ENCODE measurements at places on chromosomes 12 and 14.
A peak's percentile ranks its signal among the peaks of the same experiment; 100 is the strongest.

- DNase-seq: no peak
These were observed 1.4 kb downstream of the MAP3K9 start for GRCh38 chr14:70807898-70808415.

- DNase-seq: peak; percentile 52
These were observed 1.3 kb upstream of the FOXG1 start for GRCh38 chr14:28765169-28765830.

DNA sequence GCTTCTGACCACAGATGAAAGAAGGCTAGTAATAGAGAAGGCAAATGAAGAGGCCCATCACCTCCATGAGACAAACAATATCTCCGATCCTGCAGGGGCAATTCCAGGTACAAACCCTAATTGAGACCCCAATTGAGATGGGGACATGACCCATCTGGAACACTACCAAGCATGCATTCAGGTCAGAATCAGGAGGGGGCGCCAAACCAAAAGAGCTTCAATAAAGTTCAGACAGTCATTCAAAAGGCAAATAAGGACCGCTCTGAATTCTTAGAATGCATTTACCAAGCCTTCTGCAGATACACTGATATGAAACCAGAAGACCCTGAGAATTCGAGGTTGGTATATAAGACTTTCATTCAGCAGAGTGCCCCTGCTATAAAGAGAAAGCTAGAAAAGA lies 10.2 kb upstream of the EDDM3B start:
- DNase-seq: peak; percentile 17

- DNase-seq: peak; percentile 77
These were observed 87.4 kb downstream of the OTOGL start for GRCh38 chr12:80186727-80187217.

DNA sequence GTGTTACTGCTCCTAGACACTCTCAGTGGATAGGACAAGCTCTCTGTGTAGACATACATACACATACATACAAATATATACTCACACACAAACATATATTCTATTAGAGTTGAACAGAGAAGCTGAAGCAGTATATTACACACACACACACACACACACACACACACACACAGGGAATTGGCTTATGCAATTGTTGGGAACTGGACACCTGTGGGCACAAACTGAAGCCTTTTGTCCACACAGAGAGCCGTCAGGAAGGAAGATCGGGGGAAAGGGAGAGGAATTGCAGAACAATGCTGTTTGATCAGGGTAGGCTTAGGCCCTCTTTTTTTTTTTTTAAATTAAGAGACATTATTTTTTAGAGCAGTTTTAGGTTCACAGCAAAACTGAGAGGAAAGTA lies 180.7 kb upstream of the DDHD1 start:
- DNase-seq: no peak

- no peak for DNase-seq
These were observed 29.6 kb downstream of the CRADD start for GRCh38 chr12:93706824-93707223.

DNA sequence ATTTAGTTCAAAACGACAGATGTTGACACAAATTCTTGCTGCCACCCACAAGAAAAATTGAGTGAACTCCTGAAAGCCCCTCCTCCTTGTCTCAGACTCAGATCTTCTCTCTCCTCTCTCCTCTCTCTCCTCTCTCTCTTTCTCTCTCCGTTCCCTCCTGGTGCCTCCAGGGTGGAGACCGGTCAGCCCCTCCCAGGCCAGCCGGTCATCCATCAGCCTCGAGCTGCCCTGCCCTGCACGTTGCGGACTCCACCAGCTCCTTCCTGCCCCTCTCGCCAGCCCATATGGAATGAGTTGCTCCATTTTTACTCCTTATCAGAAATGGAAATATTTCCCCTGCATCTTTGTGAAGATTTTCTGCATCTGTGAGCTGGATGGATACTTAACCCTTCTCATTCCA lies 103.8 kb downstream of the TBX5 start:
- DNase-seq: no peak

DNA sequence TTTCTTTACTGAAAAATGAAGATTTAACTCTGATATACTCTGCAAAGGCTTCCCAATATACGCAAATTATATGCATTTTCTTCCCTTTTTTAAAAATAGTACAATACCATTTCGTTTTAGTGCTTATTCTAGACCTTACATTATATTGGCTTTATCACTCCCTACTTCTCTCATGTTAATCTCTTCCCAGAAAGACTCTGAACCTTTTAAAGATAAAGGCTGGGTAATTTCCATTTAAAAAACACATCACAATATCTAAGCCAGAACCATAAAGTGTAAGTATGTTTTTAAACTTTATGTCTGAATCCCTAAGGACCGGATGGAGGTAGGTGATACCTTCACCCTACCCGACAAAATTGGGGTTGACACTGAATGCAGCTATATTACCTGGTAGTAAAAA lies 320.8 kb downstream of the DIO2 start:
- DNase-seq: no peak

DNA sequence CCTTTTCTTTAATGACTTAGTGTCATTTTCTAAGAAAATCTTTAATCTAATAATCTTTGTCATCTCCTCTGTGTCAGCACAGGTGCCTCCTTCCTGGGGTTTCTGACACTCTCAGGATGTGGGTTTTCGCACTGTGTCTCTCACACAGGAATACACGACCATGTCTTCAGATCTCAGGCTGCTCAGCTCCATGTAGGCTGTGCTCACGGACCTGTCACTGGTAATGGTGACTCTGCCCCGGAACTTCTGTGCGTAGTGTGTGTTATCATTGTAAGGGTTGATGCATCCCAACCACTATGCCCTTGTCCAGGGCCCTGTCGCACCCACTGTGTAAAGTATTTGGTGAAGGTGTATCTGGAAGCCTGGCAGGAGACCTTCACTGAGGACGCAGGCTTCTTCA lies 647.8 kb downstream of the TMEM121 start:
- DNase-seq: no peak

GRCh38 chr12:29102741-29103140 lies 46.3 kb upstream of the FAR2 start:
- no peak for DNase-seq

DNA sequence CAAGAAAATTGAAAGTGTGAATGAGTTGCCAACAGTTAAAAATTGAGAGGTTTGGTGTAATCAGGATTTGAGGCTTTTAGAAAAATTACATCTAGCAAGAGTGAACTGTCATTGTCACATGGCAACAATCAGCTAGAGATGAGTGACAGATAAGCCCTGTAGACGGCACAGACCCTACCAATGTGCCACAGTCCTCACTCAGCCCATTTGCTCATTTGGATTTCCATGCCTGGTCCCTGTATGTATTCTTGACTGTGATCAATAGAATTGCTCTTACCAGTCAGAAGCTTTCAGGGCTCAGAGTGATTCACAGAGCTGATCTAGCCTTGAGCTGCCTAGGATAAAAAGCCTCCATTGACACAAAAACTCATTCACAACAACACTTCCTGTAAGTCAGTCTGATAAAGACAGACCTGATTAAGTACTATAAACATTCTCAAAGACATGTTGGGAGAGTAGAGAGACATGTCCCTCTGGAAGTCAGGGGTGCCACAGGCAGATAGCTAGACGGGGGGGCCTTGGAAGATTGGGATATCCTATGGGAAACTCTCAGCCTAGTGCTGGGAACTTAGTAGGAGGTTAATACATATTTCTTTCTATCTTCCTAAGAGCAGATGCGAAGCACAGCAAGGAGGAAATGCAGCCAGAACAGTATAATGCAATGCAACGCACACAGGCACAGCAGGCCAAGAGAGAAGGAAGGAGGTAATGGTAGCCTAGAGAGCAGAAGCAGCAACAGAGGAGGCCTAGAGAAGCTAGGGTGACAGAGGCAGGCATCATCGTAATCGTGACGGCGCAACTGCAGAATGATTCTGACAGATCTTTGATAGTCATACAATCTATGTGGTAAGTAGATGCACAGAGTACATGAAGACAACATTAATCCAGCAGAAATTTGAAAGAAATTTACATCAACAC lies 2.0 kb upstream of the PELI2 start:
- DNase-seq: peak; percentile 22

DNA sequence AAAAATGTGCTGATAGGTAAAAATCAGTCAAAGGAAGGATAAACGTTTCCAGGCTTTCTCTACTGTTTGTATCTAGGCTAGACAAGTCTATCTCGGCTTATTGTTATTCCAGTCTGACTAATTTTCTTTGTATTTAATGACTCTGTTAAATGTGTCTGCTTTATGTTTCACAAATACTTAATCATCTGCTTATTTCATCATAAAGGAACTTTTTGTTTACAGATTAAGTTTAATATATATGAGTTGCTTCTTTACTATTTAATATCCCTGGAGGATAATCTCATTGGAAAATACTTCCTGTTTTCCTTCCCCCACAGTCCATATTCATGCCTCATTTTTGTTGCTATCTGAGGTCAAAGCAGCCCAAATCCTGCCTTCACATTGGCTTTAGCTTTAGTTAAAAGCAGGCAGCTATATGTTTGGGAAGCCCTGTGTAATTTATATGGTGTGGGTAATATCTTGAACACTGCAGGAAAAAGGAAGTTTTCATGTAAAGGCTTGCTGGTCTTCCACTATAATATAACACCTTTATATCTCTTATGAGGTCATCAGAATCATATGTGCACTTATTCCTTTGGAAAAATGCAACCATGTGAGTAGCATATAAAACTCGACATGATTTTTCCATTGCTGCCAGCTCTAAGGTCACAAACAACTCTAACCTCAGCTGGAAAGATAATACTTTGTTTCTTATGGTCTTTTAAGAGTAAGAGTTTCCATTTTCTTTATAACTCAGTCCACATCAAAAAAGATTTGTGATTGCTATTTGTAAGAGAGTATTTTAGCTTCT lies 76.8 kb downstream of the ALX1 start:
- DNase-seq: no peak

DNA sequence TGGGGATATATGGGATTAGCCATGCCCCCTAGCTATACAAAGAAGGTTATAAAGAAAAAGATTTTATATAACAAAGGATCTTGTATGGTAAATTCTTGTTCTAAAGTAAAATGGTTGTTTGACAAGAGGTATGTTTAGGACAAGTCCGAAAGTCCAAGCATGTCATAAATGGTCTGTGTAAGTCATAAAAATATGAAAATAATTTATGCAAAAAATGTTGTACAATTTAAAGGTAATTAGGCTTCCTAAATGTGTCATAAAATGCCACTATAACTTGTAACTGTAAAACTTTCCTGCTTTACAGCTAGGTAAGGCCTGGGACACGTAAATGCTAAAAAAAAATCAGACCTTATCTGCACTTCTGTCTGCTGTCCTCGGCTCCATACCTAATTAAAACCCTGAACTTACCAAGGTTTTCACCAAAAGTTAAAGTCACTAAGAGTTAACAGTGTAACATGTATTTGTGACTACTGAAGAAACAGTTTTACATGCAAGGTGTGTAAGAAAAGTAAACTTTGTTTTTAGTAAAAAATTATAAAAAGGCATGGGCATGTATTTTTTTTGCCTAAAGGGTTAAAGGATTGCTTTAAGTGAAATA lies 110.0 kb upstream of the RESF1 start:
- no peak for DNase-seq

GRCh38 chr12:69816082-69816481 lies 8.9 kb upstream of the MYRFL start:
- DNase-seq: no peak

DNA sequence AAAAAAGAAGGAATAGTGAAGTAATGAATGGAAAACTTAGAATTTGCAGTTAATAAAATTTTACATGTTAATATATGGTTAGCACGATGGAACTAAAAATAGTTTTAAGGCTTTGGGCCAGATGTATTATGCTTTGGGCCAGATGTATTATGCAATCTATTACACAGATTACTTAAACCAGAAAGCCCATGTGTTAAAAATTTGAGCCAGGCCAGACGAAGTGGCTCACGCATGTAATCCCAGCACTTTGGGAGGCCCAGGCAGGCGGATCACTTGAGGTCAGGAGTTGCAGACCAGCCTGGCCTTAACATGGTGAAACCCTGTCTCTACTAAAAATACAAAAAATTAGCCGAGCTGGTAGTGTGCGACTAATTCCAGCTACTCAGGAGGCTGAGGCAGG lies 17.2 kb downstream of the IFT81 start:
- DNase-seq: no peak

DNA sequence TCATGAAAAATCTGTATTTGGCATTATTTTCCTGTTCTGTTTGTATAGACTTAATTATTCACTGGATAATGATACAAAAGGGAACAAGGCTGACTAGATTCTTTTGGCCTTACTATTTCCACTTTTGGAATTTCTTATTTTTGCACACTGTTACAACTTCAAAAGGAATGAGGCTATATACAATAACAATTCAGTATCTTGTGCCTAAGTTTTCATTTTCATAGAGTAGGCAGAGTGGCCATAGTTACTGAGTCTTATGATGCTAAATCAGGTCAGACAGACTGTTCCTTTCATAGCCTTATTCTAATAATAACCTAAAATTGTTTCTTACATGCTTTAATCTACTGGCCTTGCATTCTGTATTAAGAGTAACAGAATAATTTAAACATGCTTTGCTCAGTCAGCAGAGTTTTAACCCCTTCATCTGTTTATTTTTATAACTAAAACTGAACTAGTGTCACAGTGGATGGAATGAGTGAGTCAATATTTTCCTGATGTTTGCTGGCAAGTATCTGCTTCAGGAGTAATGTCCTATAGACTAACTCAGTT lies 10.5 kb downstream of the TTC8 start:
- no peak for DNase-seq

- DNase-seq: no peak
These were observed 38.0 kb upstream of the FOXN3 start for GRCh38 chr14:89454996-89455395.

GRCh38 chr14:102508774-102509745 lies 516 bp downstream of the ANKRD9 start:
- DNase-seq: no peak

DNA sequence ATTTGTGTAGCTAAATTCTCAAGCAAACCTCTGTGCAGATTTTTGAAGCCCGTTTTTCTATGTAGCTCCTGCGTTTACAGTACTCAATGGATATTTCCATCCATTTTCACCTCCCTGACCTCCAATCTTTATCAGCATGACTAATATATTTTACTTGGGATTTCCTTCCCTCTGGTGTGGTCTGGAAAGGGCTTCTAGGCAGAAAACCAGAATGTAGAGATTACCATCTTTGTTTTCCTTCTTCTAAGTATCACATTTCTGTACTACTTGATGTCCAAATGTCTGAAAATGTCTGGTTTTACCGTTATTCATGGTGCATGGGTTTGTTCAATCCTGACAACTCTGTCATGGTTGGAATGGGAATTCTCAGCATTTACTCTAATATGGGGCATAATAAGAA lies 907.6 kb upstream of the FLRT2 start:
- no peak for DNase-seq

- DNase-seq: no peak
These were observed 96.2 kb upstream of the FKBP4 start for GRCh38 chr12:2698566-2698965.
